ENCODE measurements at places on chromosomes 7 and 10.

DNA sequence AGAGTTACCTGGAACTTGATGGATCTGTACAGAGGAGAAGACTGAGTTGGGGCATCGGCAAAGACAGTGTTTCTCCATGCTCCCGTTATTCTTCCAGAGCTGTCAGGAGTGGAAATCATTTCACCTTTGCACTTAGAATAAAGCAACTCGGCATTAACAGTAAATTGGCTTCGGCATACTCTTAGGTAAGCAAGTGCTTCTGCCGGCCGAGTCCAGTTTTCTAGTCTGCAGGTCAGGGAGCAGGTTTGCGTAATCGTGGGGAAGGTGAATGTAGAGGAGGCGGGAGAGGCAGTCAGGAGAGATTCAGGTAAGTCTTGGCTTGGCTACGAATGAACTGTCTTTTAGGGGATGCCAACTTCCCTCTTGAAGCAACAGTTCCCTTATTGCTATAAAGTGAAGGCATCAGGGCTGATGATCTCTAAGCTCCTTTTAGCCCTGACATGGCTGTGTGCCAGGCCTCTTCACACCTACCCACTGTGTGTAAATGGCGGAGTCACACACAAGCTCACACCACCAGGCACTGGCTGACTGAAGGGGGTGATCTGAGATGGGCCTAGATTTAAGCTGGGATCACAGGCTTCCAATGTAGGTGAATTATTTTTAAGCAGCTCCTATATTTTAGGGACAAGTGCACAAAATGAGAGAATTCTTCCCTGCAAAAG is 127.1 kb downstream of the GATA3 start:
- no peak for DNase-seq

- no peak for DNase-seq
Observed at GRCh38 chr7:135936497-135937217, 40.5 kb downstream of the MTPN start.

GRCh38 chr10:91884536-91884935 is 24.8 kb downstream of the FGFBP3 start:
- DNase-seq = no peak

GRCh38 chr10:70575486-70575873 is 27.1 kb downstream of the PRF1 start:
- no peak for DNase-seq

- no peak for DNase-seq
Observed at GRCh38 chr7:139641337-139641992, 118.0 kb downstream of the CLEC2L start.

Data from NCI-H460 (cell line).